ENCODE measurements at places on chromosomes 13 and 19. TPM values are rescaled to one million over a fixed set of nuclear protein-coding genes. Genes with fewer than 3 reads are reported as not detected.

WASF3 gene
- total RNA-seq, result 16.1 TPM

CILP2 gene
- total RNA-seq, result 0.71 TPM

GRCh38 chr19:11797491-11797890 is 832 bp upstream of the ZNF491 start:
- DNase-seq, result peak; percentile 85

GRCh38 chr19:41689993-41690800 is 2.1 kb upstream of the CEACAM7 start:
- DNase-seq, result no peak

- DNase-seq, result no peak
These were observed 14.3 kb upstream of the HNRNPUL1 start for GRCh38 chr19:41249707-41250423.

GRCh38 chr19:18060472-18060871 is 26.3 kb downstream of the IL12RB1 start:
- DNase-seq, result no peak

DNA sequence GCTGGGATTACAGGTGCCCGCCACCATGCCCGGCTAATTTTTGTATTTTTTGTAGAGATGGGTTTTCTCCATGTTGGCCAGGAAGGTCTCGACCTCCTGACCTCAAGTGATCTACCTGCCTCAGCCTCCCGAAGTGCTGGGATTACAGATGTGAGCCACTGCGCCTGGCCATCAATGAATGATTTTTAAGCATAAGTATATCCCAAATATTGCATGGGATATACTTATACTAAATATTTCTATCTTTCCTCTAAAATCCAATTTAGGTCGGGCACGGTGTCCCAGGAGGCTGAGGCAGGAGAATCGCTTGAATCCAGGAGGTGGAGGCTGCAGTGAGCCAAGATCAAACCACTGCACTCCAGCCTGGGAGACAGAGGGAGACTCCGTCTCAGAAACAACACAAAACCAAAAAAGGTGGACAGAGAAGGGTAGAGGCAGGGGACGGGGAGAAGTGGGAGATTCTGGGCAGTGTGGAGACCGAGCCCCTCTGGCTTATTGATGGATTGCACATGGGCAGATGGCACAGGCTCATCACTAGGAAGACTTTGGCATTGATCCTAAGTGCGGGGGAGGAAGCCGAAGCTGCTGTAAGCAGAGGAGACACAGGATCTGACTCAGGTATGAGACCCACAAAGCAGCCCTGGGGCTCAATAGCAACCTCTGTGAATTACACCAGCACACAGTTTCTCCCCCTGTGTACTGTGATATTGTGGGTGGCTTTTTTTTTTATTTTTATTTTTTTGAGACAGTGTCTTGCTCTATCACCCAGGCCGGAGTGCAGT is 13.5 kb downstream of the ARRDC5 start:
- DNase-seq, result no peak

GRCh38 chr13:49146950-49147355 is 73.2 kb upstream of the MLNR start:
- DNase-seq, result no peak

DNA sequence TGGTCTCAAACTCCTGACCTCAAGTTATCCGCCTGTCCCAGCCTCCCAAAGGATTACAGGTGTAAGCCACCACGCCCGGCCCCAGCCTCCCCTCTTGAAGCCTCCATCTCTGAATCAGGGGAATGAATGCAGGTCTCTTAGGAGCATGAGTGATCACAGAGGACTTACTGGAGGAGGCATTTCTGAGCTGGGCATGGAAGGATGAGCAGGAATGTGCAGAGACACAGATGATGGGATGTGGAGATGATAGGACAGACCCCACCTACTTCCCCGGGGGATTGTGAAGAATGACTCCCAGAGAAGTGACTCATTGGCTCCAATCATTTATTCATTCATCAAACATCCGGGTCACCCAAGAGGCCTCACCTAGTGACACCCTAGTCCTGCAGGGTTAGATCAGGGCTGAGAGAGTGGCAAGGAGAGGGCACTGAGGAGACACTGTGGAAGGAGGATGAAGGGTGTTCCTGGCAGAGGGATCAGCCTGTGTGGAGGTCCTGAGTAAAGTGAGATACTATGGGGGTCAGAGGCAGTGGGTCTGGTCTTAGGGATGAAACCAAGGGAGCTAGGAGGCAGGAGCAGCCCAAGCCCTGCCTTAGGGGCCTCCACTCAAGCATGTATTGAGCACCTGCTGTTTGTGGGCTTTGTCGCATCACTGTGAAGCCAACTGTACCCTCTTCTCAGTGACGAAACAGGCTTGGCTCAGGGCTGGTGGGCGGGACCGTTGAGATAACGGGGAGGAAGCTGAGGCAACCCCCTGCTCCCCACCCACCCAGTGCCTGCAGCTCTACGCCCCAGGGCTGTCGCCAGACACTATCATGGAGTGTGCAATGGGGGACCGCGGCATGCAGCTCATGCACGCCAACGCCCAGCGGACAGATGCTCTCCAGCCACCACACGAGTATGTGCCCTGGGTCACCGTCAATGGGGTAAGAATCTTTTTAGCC is 3.0 kb downstream of the IFI30 start:
- DNase-seq, result no peak

All from left cardiac atrium (tissue), 4 donors.